Breast epithelium (tissue), 4 donors: ENCODE measurements at places on chromosomes 3 and 15.

- no peak for DNase-seq
Observed at GRCh38 chr3:114310695-114311094, 16.9 kb downstream of the TIGIT start.

- no peak for DNase-seq
Observed at GRCh38 chr3:157836022-157836421, 270.2 kb downstream of the SHOX2 start.

- no peak for DNase-seq
Observed at GRCh38 chr3:186097663-186098451, 11.0 kb downstream of the ETV5 start.

DNA sequence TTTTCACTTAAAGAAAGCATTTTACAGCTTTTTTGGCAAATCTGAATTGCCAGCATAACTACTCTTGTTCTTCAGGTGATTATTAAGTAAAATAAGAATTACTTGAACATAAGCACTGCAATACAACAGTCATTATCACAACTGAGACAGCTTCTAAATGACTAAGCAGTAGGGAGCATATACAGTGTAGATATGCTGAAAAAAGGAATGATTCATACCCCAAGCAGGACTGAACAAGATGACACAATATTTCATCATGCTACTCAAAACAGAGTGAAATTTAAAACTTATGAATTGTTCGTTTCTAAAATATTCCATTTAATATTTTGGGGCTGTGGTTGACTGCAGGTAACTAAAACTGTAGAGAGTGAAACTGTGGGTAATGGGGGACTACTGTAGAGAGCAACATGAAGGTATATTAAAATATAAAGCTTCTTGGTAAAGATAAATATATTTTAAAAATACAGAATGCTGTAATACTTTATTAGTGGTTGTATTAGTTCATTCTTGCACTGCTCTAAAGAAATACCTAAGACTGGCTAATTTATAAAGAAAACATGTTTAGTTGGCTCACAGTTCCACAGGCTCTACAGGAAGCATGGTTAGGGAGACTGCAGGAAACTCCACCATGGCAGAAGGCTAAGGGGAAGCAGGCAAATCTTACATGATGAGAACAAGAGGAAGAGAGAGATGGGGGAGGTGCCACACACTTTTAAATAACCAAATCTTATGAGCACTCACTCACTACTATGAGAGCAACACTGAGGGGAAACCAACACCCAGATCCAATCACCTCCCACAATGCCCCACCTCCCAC is 84.8 kb downstream of the DCLK3 start:
- no peak for DNase-seq

- DNase-seq = no peak
Observed at GRCh38 chr3:39362812-39363211, 20.4 kb upstream of the SLC25A38 start.

DNA sequence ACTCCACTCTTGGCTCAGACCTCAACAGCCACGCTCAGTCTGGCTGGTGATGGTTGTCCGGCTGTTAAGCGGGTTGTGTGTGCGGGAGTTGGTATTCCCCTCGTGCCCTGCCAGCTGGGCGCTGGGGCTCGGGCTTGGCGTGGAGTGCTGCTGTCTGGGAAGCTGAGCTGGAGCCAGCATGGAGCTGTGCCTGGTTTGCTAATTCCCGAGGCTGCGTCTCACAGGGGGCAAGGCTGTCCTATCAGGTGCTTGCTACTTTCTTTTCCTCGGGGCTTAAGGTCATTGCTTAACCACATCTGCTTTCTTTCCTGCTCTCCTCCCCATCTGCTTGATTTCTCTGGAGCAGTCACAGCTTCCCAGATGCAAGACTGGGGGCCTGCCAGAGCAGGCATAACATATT is 29.9 kb downstream of the PDIA5 start:
- no peak for DNase-seq

DNA sequence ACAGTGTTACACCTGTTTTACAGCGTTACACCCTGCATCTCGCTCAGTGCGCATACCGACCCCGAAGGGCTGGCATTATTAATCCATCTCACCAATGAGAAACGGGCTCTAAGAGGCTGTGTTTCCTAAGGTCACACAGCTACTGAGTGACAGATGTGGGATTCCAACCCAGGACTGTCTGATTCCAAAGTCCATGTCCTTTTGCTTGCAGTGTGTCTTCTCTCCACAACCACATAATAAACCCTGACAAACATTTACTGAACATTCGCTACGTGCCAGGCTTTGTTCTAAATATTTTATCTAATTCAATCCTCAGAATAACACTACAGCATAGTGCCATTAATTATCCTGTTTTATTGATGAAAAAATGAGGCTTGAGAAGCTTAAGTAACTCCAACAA is 79.1 kb downstream of the RAB11A start:
- DNase-seq = no peak

GRCh38 chr3:184559336-184559735 is 2.2 kb upstream of the EPHB3 start:
- DNase-seq = no peak

- DNase-seq = no peak
Observed at GRCh38 chr3:65537109-65537508, 501.6 kb downstream of the MAGI1 start.
